ENCODE measurements at places on chromosomes 12 and 14. TPM values are rescaled to one million over a fixed set of nuclear protein-coding genes. Genes with fewer than 3 reads are reported as not detected.

NABP2 gene
- total RNA-seq: 24.7 TPM

- DNase-seq: no peak
- no peaks in the 10 kb centered on the region for H3K36me3 ChIP-seq
Observed at GRCh38 chr12:132754160-132754932, 7.3 kb downstream of the ANKLE2 start.

GRCh38 chr14:88995437-88996198, 171.2 kb downstream of the TTC8 start:
- no peak overlapping the region for H3K27ac ChIP-seq
- no peak overlapping the region for H3K4me3 ChIP-seq
- no peaks in the 10 kb centered on the region for H3K27me3 ChIP-seq
- H3K36me3 ChIP-seq: no peaks in the 10 kb centered on the region
- no peak for DNase-seq

DNA sequence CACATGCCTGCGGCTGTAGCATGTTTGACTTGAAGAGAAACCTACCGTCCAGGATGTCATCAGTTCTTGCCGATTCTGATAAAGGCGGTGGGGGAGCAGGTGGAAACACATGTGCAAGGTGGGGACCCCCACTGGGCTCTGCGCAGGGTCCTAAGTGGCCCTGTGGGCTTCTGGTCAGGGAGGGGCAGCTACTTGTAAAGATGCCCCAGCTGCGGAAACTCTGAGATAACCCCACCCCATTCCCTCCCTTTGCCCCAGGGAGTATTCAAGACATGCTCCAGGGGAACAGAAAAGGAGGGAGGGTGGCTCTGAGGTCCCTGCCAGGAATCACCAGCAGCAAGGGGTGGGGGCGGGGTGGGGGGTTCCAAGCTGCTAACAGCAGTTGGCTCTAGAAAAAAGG, 67.6 kb downstream of the PIWIL1 start:
- DNase-seq: no peak
- H3K27me3 ChIP-seq: no peaks in the 10 kb centered on the region
- no peak overlapping the region for H3K27ac ChIP-seq

Data from breast epithelium (tissue), 4 donors.